ENCODE measurements at places on chromosomes 1 and 21.
A peak's percentile ranks its signal among the peaks of the same experiment; 100 is the strongest.

GRCh38 chr1:70411360-70411844 is 334 bp downstream of the CTH start:
- DNase-seq: no peak

- no peak for DNase-seq
These were observed 281.8 kb downstream of the VAV3 start for GRCh38 chr1:107683191-107683657.

GRCh38 chr1:94580367-94581115 is 39.0 kb upstream of the F3 start:
- no peak for DNase-seq

- DNase-seq: no peak
These were observed 2.9 kb downstream of the LAMC1 start for GRCh38 chr1:183025782-183026774.

- DNase-seq: no peak
These were observed 161.1 kb upstream of the FGGY start for GRCh38 chr1:59135761-59136255.

DNA sequence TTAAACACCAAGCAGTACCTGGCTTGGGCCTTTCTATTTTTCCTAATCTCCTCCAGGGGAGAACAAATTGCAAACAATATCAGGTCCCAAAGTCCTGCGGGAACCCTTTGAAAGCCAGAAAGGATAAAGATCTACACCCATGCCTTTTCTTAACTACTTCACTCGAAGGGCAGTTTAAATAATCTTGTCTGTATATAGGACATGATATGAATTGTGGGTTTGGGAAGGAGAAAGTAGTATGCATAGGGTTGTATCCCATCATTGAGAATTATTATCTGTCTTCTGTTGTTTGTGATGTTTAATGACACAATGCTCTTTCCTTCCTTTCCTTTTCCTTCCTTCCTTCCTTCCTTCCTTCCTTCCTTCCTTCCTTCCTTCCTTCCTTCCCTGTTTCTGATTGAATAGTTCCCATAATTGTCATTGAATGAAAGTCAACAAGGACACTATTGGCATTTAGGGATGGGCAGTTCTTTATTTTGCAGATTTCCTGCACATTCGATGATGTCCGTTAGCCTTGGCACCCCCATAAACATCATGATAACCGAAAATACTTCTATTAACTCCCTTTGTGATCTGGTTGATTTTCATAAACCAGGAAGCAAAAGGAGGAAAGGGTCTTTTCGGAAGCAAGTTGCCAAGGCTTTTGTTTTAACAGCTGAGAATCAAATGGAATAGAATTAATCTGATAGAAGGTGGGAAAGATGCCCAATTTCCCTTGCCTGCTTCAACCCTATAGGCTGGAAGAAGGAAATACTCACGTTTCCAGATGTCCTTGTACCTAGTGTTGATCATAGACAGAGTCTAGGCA is 141.3 kb downstream of the ATG4C start:
- no peak for DNase-seq

- DNase-seq: peak; percentile 55
These were observed 404 bp downstream of the LRRC8C start for GRCh38 chr1:89633248-89633799.

DNA sequence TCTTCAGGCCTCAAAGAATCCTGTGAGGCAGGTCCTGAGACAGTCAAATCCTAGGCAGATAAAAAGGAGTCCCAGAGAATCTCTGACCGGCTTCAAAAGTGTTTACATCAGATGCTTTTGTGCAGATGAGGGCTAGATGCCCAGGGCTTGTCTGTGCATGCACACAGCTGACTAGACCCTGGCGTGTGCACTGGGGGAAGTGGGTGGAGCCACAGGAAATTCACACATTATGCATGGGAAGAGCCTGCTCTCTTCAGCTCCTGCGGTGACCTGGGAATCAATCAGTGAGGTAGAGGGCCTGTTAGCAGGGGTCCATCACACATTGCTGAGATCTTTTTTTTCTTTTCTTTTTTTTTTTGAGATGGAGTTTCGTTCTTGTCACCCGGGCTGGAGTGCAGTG is 36.6 kb upstream of the NHLH2 start:
- no peak for DNase-seq

- no peak for DNase-seq
These were observed 10.0 kb downstream of the RPTN start for GRCh38 chr1:152148981-152149380.

DNA sequence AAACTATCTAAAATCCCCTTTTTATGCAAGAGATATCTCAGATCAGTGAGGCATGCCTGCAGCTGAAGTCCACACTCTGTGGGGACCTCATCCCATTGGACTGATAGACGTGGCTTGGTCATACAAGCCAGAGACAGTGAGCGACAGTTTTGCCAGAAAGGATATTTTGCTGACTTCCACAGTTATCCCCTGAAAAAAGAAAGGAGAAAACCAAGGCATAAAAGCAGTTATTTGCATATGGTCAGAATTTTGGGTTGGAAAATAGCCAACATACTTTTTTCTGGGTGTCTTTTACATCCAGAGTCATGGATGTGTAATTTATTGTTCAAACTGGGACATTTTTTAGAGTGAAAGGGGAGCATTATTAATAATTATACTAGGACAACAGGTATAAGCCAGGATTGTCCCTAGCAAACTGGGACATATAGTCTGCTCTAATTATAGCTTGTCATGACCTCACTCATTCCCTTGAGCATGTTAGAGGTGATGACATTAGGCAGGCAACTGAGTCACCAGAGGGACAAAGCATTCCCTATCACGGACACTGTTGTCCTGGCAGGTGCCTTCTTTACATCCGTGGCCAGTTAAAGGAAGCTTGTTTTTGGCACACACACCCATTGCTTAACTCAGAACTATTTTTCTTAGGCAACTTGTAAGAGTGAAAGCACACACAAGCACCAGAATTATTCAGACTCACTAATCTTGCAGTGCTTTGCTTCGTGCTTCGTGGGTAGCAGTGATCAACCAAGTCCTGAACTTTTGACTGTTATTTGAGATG is 65.5 kb downstream of the PRRX1 start:
- no peak for DNase-seq

- DNase-seq: no peak
These were observed 38.2 kb downstream of the MAPKAPK2 start for GRCh38 chr1:206722751-206723461.

- no peak for DNase-seq
These were observed 283.1 kb downstream of the NUF2 start for GRCh38 chr1:163604896-163605295.

DNA sequence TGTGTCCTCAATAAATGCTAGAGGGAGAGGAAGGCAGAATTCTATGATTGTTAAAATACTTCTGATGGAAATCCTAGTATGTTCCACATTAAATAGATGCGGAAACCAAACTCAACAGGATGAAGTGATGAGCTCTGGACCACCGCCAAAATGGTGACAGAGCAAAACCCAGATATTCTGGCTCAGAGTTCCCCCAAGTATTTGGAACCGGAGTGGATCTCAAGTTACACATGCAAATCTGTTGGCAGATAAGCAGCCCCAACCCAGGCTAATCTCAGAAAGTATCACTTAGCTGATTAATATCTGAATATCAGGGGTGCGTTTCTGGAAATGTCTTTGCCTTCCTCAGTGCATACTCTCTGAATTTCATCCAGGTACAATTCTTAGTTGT is 17.4 kb upstream of the GRHL3 start:
- no peak for DNase-seq

DNA sequence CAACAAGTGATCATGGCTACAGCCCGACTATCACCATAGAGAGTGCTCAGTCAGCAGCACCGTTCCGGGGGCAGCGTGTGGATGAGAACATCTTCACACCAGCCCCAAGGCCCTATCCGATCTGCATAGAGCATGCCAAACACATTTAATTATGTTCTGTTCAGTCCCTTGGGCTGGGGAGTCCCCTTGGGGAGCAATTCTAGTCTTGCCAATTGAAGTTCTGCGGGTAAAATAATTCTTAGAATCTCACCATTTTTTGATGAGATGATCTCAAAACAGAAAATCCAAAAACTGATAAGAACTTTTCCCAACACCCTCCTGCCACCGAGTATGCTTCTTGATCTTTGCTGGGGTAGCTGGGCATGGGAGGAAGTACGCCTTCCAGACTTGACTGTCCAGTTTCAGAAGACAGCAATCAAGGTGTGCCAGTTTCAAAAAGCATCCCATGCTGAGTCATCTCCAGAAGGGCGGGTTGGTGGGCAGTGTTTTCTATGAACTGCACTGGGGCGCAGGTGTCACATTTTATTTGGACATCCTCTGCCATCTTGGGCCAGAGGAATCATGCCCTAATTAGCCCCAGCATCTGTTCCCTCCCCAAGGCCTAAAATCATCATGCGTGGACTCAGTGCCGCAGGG is 20.8 kb upstream of the PTPRF start:
- DNase-seq: no peak

GRCh38 chr1:17251701-17252376 is 2.9 kb downstream of the PADI3 start:
- DNase-seq: no peak

- DNase-seq: no peak
These were observed 33.9 kb downstream of the CDK18 start for GRCh38 chr1:205538235-205538840.

DNA sequence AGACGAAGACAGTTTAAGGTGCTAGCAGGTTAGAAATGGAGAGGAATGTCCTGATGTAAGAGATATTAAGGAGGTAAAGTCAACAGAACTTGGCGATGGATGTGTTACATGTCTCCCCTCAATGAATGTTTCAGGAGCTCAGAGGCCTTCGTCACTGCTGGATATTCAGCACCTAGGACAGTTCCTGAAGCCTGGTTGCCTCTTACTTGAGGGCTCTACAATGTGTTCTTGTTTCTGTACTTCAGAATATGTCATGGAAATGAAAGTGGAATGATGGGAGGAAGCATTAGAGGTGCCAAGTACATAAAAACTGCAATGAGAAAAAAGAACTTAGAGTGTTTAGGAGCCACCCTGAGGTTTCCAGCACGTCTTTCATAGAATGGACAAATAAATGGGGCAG is 17.7 kb downstream of the TNR start:
- DNase-seq: no peak

- no peak for DNase-seq
These were observed 145.0 kb downstream of the RASAL2 start for GRCh38 chr1:178238722-178239510.

DNA sequence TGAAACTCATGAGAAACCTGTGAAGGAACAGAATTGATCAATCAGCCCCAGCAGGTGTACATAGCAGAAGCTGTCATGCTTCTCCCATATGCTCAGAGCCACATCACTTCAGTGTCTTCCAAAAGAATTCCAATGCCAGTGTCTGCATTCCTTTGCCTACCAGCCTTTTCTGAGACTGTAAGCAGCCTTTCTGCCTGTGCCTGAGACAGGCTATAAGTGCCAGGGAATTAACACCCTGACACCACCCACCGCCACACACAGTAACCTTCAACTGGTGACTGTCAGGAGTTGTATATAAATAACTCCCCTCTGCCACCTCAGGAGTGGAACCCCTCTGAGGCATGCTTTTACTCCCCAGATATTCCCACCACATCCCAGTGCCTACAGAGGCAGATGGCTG is 38.1 kb upstream of the SLAMF9 start:
- no peak for DNase-seq

DNA sequence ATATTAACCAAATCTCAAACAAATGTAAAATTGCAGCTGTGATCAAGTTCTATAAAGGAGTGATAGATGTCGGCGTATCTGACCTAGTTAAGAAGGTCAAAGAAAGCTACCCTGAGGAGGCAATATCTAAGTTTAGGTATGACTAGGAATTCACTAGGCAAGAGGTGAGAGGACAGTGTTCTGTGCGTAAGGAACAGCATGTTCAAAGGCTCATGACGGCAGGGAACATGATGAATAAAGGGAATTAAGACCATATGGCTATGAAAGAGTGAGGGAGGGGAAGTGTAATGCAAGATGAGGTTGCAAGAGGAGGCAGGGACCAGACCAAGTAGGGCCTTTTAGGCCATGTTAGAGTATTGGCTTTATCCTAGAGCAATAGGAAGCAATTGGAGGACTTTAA is 8.6 kb downstream of the LIX1L start:
- DNase-seq: no peak

DNA sequence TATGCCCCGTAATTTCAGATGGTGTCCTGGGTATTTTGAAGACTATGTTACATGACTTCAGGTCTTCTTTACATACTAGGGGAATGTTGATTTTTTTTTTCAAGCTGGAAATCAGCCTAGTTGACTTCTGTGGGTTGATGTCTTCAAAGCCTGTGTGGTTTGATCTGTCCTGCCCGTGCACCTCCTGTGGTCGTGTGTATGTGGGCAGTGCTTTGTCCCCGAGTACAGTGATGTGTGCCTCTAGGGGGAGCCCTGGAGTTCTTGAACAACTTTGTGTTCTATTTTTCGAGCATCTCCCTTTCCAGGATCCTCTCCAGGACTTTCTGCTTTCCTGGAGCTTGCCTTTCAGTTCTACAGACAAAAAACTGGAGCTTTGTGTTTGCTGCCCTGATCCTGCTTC is 28.9 kb downstream of the OBSCN start:
- DNase-seq: no peak

DNA sequence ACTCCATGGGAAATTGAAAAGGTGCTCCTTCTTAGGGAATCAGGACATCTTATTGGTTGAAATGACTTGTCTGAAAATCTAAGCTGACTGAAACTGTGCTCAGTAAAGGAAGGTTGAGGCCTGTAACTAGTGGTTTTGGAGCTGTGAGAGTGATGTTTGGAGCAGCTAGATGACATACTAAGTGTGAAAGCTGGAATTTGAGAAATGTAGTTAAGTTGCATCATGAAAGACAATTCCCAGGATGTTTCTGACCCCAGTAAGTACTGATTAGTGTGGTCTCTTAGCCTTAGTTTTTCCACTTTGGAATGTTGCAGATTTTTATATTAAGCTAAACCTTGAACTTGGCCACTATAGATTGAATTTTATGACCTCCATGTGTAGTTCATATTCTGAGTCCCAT is 154.9 kb downstream of the PAPPA2 start:
- DNase-seq: no peak

- DNase-seq: no peak
These were observed 8.5 kb downstream of the GPR157 start for GRCh38 chr1:9120312-9120958.

GRCh38 chr1:72636631-72637030 is 354.3 kb upstream of the NEGR1 start:
- DNase-seq: no peak
